ENCODE measurements at places on chromosomes 16 and 17.

GRCh38 chr17:47837401-47838039 lies 3.6 kb downstream of the SCRN2 start:
- no peak for DNase-seq

DNA sequence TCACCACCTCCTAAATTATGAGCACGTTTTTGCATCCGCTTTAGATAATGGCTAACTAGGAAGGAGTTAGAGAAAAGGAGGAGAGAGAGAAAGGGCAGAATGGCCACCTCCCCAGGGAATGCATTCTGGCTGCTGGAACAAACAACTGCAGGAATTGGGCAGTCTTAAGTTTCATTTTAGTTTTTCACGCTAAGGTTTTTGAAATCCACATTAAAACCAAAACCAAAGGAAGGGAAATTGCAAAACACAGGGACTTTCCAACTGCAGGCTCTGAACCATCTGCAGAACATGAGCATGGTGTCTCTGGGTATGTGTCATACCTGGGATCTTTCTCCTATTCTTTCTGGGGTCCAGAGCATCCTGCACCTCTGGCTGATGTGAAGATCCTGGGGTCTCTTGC lies 12.1 kb upstream of the CCL8 start:
- no peak for DNase-seq

DNA sequence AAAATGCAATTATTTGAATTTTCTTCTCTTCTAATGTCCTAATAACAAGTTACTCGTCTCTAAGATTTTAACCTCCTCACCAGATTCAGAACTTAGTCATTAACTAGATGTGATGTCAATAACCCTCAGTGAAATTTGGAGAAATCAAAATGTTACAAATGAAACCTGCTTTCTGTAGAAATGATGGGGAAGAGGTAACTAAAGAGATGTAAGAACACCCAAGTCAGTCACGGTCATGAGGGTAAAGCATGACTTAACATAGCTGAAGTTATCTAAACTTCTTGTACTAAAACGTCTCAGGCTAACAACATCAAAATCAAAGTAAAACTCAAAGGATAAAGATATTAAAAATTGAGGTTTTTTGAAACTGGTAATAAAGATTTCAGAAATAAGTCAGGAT lies 9.7 kb downstream of the RNFT1 start:
- no peak for DNase-seq

GRCh38 chr17:81868674-81869220 lies 2.4 kb downstream of the ARHGDIA start:
- DNase-seq = no peak

GRCh38 chr16:50881331-50881830 lies 139.5 kb downstream of the CYLD start:
- DNase-seq = no peak

DNA sequence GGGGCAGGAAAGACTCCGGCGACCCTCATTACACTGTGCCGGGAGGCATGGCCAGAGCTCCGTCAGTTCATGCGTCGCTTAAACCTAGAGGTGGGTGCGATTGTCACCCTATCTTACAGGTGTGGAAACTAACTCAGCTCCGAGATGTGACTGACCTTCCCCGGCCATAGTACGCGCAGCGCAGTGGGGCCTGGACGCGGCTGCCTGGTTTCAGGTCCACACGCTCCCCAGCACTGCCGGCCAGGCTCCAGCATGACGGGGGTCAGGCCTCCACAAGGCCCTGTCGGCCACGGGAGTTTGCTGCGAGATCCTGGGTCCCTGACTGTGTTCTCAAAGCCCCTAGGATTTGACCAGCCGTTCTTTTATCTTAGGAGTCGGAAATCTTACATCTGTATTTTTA lies 34.4 kb downstream of the JPH3 start:
- no peak for DNase-seq

GRCh38 chr16:49778202-49778930 lies 77.5 kb downstream of the ZNF423 start:
- no peak for DNase-seq

DNA sequence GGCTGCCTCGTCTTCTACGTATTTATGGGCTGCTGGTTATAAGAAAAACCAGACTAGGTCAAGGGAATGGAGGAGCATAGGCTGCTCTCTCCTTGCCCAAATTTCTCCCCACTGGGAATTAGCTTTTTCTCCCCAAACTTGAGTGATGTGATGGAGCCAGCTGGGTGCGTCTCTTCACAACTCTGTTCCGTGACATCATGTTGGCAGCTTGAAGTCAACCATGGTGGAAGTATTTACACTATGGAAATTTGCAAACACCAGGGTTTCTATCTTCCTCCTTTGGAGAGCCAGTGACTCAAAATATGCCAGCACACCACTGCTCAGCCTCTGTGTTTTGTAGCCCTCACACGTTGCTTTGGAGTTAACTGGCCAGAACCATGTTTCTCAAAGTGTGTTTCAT lies 78.1 kb downstream of the OR1D5 start:
- peak; percentile 13 for DNase-seq

- no peak for DNase-seq
Observed at GRCh38 chr16:46648656-46649055, 27.5 kb upstream of the SHCBP1 start.

DNA sequence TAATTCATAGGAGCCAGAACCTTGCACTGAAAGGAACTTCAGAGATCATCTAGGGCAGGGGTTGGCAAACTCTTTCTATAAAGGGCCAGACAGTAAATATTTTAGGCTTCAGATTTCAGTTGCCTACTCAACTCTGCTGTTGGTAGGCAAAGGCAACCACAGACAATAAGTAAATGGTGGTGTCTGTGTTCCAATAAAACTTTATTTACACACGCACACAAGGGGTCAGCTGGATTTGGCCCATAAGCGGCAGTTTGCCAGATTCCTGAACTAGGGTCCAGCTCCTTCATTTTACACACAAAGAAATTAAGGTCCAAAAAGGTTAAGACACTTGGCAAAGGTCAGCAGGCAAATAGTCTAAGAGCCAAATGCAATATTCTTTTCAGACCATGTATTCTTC lies 107.3 kb downstream of the SPAG9 start:
- no peak for DNase-seq

DNA sequence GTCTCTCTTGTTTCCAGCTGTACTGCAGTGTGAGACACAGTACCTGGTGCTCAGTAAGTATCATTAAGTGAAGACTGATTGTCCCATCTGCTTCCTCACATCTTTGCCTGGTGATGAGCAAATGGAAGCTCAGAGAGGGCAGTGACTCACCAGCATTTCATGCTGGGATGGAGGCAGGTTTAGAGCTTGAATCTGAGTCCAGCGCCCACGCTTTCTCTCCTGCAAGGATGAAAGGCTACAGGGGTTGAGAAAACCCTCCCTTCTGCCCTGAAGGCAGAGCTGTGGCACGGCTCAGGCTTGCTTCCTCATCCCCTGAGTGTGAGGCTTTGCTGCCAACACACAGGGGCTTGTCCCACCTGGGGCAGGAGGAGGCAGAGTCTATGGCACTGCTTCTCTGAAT lies 1.5 kb upstream of the RNF112 start:
- peak; percentile 70 for DNase-seq

DNA sequence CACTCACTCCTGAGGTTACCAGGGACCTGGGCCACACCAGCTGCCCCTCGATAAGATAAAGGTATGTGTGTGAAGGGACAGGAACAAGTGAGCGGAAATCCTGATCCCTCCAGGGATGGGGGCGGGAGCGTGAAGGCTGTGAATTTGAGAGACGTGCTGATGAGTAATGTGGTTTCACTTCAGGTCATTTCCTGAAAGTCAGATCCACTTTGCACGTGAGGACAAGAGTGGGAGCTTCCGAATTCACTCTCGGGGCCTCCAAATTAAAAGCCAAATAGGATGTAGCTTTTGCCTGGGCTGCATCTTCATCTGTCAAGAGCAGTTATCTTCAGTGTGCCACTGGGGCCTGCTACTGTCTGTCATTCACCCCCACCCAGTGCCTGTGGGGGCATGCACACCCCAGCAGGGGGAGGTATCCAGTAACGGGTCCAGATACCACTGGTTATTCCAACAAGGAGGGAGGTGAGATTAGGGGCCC lies 87.4 kb upstream of the LHX1 start:
- no peak for DNase-seq

- DNase-seq = no peak
Observed at GRCh38 chr16:9372934-9373890, 281.8 kb downstream of the HAPSTR1 start.

DNA sequence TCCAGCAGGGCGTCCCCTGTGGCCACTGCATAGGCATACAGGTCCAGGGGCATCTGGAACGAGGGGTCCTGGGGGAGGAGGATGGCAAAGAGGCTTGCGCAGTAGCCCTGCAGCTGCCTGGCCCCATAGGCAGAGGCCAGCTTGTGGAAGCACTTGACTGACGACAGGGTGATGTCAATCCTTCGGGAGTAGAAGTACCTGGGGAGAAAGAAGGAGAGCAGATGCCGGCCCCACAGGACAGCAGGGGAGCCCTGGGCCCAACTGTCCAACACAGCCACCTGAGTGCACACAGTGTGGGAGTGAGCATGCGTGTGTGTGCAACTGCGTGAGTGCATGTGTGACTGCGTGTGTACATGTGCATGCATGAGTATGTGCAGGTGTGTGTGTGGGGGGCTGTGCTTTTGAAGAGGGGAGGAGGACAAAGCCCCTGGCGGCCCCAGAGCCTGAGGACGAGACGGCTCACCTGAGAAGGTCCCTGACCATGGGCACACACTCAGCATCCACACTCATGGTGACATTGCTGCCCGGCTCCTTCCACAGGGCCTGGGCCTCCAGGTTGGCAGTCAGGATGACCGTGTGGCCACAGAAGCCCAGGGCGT lies 7.1 kb downstream of the LGALS3BP start:
- DNase-seq = no peak

DNA sequence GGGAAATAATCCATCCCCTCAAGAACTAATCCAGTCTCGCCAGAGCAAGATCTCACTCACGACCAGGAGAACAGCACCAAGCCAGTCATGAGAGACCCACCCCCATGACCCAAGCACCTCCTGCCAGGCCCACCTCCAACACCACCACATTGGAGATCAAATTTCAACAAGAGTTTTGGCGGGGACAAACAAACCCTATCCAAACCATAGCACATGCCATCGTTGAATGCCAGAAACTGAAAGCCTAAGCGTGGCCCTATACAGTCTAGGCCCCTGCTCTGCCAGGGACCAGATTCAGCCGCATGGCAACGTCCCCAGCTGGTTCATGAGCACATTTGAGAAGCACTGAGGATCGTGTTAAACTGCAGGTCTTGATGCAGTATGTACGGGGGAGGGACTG lies 57.3 kb downstream of the AXIN2 start:
- DNase-seq = no peak

- no peak for DNase-seq
Observed at GRCh38 chr17:8930649-8931048, 34.9 kb downstream of the PIK3R5 start.

DNA sequence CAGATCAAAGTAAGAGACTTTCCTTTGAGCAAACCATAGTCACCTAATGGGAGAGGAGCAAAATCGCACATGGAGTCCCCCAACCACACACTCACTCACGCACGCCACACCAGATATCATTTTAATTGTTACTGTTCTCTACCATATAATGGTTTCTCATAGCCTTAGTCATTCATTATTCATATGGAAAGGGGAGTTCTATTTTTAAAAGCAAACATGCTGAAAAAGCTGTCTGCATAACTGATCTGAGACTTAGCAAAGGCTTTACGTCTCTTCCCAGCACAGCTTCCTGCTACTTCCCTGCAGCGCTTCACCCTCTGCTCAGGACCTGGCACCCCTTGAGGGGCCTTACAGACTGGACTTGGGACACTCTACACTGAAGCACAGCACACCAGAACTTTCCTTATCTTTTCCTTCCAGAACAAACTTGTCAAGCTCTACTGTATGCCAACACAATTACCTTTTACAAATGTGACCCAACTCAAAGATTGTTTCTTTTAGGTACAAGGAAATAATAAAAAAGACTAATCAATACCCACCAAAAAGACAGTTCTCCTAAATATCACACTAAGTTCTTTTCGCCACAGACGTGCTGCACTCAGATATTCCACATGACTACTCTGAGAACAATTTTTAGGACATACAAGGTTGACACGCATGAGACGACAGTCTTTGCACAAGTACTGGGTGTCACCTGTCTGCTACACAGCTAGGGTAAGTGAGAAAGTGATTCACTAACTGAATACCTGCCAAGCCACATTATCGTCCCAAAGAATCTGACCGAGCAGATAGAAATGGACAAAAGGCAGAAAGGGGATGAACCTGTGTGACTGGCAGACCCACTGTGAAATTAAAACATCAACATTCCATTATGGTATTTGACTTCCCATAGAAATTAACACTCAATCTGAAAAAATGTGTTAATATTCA lies 21.5 kb downstream of the SRP68 start:
- DNase-seq = no peak

GRCh38 chr16:78584213-78584860 lies 484.9 kb downstream of the WWOX start:
- DNase-seq = no peak

DNA sequence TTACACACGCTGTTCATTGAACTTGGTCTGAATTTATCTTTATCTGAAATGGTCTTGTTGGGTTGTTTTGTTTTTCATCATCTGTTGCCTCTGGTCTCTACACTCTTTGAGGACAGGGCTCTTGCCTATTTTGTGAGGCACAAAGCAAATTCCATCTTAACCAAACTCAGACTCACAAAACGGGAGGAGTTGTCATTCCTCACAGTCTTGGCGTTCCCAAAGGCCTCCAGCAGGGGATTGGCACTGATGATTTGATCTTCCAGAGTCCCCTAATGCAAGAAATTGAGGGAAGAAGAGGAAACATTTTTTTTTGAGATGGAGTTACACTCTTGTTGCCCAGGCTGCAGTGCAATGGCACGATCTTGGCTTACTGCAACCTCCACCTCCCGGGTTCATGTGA lies 8.7 kb downstream of the MYH3 start:
- no peak for DNase-seq

- DNase-seq = no peak
Observed at GRCh38 chr17:71535321-71535720, 585.5 kb upstream of the SOX9 start.

- DNase-seq = no peak
Observed at GRCh38 chr16:88444826-88445582, 8.1 kb upstream of the ZFPM1 start.

DNA sequence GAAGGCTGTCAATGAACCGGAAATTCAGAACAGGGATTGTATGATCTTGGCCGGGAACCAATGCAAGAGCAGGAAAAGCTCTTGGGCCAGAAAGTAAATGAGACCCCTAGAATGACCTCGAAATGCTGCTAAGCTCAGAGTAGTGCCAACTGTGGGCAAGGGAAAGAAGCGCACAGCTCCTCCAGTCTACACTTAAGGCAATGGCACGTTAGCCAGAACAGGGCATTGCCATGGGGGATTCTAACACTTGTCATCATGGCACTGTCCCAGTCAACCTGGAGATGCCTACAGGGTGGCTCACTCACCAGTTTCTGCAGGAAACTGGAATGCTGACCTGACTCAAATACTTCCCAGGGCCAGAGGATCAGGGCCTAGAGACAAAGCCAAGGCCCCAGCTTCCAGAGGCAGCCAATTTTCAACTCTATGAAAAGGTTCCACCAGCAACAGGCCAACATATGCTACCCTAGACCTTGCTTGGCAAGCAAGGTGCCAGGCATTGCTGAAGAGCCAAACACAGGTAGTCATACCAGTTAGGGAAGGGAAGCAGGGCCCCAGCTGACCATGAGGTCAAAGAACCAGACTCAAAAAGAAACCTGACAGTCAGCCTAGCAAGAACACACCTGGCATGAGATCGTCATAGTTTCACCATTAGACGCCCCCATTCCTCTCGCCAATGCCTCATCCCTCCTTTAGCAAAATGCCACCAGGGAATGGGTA lies 34.9 kb downstream of the ARHGAP17 start:
- DNase-seq = no peak

GRCh38 chr17:45237686-45238085 lies 16.0 kb downstream of the FMNL1 start:
- no peak for DNase-seq

GRCh38 chr17:34369571-34369970 lies 6.5 kb upstream of the CCL1 start:
- DNase-seq = no peak

- DNase-seq = no peak
Observed at GRCh38 chr16:57062329-57062728, 30.1 kb upstream of the CPNE2 start.

All from head of caudate nucleus (tissue), 42 donors.